ENCODE measurements at places on chromosomes 16 and 17. TPM values are rescaled to one million over a fixed set of nuclear protein-coding genes. Genes with fewer than 3 reads are reported as not detected.

DNA sequence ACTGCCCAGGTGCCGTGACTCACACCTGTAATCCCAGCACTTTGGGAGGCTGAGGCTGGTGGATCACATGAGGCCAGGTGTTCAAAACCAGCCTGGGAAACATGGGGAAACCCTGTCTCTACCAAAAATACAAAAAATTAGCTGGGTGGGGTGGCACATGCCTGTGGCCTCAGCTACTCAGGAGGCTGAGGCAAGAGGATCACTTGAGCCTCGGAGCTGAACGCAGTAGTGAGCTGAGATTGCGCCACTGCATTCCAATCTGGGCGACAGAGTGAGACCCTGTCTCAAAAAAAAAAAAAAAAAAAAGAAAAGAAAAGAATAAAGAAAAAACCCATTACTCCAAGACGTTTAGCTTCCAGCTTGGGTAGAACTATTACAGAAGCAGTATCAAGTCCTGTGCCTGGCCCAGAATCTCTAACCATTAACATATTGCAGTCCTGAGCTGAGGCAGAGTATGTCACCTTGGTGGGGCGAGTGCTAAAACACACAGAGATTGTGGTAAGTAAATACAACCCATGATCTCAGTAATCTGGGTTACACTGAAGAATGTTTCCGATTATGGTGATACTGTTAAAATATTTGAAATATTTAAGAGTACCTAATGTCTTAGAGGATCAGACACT lies 23.2 kb upstream of the CFAP20 start:
- no peak for DNase-seq

GRCh38 chr17:29048440-29049368 lies 5.8 kb downstream of the PIPOX start:
- no peak for DNase-seq

The ACSM5 gene
- total RNA-seq: 0.78 TPM

The RUSF1 gene
- 34.5 TPM for total RNA-seq

The KRTAP4-1 gene
- not detected for total RNA-seq

DNA sequence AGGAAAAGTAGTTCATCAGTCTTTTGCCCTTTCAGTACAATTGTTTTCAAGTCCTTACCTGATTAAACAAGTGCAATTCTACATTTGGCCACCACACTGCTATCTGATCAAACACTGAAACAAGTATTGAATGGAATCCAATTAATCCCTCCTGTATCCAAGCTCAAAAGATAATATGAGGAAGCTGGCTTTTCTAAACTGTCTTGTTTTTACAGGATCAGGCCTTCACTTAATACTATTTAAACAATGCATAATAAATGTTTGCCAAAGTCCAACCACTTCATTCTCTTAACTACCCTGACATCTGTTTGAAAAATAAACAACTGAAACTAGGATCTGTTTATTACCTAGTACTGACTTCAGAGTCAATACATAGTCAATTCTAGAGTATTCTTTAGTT lies 131.6 kb downstream of the MRTFB start:
- no peak for DNase-seq

- DNase-seq: peak; percentile 61
These were observed 2.4 kb upstream of the BCKDK start for GRCh38 chr16:31105677-31106213.

The HSD17B1 gene
- total RNA-seq: 0.62 TPM

GRCh38 chr17:79677646-79678045 lies 53.1 kb upstream of the ENPP7 start:
- no peak for DNase-seq

GRCh38 chr16:70490261-70490660 lies 33.1 kb downstream of the COG4 start:
- peak; percentile 46 for DNase-seq

DNA sequence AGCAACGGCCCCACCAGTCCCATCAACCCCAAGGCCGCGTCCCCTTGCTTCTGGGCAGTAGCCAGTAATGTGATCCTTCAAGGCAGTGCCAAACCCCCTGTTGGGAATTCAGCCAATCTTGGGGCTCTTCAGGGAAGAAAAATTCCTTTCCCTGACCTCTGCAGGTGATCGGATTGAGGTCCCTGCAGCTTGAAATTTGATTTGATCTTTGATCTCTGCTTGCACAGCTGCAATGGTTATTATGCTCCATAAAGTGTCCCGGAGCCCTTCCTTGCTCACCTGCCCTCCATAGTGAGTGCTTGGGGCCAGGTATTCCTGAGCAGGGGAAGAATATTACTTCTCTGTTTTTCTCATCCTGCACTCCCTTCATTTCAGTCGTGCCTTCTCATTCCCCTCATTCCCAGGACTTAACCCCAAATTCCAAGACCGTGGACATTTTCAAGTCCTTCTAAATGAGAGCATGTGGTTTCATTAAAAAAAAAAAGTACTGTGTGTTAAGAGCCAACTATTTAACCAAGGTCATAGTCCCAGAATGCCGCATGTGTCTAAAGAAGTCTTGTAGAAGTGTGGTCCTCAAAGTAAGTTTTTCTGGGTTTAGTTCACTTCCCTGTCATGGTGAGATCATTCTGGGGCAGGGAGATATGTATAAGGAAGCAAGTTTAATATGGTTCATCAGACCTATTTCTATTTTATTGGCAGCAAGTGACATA lies 56.3 kb downstream of the SOX9 start:
- DNase-seq: no peak

DNA sequence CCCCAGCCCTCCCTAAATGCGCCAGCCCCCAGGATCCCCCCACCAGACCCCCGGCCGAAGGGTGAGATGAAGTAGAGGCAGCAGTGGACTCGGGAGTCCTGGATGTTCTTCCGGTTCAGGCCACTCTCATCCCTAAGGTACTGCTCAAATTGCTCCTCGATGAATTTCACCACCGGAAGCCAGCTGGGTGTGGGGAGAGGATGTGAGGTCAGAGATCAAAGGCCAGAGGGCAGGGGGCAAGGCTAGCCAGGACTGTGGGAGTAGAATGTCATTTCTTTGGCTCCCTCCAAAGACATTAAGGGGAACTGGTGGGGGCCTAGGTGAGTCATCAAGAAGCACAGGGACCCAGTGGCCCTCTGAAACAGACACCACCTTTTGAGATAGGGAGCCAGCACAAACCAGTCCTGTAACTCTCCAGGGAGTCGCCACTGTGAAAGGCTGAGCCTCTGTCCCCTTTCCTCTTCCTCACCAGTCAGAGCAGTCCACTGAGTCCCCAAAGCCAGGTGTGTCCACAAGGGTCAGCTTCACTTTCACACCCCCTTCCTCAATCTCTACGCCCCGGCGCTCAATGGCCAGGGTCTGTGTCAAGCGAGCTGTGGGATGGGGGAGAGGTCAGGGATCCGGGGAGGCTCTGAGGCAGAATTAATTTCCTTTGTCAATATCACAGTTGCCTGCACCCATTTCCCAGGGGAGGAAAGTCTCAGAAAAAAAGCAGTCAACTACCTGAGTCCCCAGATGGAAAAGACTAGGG lies 895 bp downstream of the SEPTIN1 start:
- DNase-seq: no peak

The KRT16 gene
- total RNA-seq: not detected

The CIITA gene
- 0.47 TPM for total RNA-seq

The PAGR1 gene
- 10.8 TPM for total RNA-seq

GRCh38 chr17:27616414-27616813 lies 14.6 kb upstream of the LGALS9 start:
- no peak for DNase-seq

DNA sequence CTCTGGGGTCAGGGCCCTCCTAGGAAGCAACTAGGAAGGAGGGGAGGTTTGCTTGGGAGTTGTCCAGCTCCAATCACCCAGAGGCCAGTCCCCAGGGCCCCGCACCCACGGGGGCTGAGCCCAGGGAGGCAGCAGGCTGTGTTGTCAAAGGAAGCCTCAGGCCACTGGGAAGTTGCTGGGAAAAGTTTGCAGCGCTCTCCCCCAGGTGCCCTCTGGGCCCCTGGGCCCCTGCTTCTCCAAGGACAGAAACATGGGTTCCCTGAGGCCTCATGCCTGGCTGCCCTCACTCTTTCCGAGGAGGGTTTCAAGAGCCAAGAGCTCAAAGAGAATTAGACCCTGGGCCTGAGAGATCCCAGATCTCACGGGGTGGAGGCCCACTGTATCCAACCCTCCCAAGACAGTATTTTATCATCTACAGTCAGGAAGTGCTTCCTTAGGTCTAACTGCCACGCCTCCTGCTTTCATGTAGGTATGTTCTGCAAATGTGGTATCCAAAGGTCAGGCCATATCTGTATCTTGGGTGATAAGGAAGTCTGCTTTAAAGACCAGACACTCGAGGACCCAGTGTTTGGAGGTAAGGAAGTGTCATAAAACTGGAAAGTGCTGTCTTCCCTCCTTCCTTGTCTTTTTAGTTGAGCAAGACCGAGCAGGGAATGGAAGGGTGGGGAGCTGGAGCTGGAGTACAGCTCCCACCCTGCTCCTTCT lies 44.2 kb upstream of the ZNF423 start:
- no peak for DNase-seq

The PIRT gene
- 0.94 TPM for total RNA-seq

DNA sequence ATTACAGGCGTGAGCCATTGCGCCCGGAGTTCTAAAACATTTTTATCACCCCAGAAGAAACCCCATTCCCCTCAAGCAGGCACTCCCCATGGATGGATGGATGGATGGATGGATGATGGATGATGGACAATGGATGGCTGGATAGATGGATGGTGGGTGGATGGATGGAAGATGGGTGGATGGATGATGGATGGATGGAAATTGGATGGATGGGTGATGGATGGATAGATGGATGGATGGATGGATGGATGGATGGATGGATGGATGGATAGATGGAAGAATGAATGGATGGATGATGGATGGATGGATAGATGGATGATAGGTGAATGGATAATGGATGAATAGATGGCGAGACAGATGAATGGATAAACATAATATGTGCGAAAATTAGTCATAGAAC lies 16.5 kb downstream of the PLA2G10 start:
- DNase-seq: no peak

- DNase-seq: no peak
These were observed 120.3 kb downstream of the KATNIP start for GRCh38 chr16:27670071-27670810.

The TMEM98 gene
- 35.6 TPM for total RNA-seq

The MPP2 gene
- 14.2 TPM for total RNA-seq

The PDE6G gene
- not detected for total RNA-seq

The DRC3 gene
- 2.0 TPM for total RNA-seq

Data from occipital lobe (tissue), 3 donors.